ENCODE measurements at places on chromosomes 2 and 18.

- no peak for DNase-seq
Observed at GRCh38 chr2:84953535-84953934, 17.4 kb upstream of the KCMF1 start.

- no peak for DNase-seq
Observed at GRCh38 chr2:36889795-36890194, 76.5 kb downstream of the STRN start.

GRCh38 chr2:102603904-102604303 is 15.4 kb upstream of the SLC9A2 start:
- no peak for DNase-seq

GRCh38 chr2:14451312-14451711 is 181.2 kb upstream of the LRATD1 start:
- peak; percentile 12 for DNase-seq

DNA sequence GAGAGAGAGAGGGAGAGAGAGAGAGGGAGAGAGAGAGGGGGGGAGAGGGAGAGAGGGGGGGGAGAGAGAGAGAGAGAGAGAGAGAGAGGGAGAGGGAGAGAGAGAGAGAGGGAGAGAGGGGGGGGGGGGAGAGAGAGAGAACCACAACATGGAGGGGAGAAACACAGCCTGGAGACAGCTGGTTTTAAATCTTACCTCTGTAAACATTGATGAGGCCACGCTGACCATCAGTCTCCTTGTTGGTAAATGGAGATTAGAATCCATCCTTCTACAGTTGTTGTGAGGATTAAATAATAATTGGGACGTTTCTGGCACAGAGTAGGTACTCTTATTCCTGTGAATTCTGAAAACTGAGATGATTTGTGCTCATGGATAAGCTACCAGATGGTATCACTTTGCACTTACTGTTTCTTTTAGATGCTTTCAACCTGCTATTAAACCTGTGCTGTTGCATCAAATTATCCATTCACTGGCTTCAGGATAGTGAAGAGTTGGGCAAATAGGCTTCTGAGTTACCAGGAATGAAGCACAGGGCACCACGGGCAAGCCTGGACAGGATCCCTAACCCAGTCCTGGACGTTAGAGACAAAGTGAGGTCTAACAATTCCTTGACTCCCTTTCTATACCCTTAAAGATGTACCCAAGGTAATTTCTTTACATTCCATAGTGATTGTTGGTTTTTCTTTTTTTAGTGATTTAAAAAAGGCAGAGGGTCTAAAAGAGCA is 318.1 kb downstream of the ZNF521 start:
- no peak for DNase-seq

DNA sequence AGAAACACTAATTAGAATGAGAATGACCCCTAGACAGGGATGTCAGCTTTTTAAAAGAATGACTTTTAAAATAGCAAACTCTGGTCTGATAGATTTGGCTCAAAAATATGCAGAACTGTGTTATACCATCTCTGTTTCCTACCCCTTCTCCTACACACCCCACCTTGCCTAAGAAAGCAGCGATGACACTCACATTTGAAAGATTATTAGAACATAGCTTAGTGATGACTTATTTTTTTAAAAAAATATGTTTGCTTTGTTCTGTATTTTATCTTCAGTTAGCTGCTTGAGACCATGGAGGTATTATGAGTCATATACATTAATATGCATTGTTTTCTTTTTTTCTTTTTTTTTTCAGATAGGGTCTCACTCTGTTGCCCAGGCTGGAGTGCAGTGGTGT is 176.7 kb upstream of the TPO start:
- no peak for DNase-seq

DNA sequence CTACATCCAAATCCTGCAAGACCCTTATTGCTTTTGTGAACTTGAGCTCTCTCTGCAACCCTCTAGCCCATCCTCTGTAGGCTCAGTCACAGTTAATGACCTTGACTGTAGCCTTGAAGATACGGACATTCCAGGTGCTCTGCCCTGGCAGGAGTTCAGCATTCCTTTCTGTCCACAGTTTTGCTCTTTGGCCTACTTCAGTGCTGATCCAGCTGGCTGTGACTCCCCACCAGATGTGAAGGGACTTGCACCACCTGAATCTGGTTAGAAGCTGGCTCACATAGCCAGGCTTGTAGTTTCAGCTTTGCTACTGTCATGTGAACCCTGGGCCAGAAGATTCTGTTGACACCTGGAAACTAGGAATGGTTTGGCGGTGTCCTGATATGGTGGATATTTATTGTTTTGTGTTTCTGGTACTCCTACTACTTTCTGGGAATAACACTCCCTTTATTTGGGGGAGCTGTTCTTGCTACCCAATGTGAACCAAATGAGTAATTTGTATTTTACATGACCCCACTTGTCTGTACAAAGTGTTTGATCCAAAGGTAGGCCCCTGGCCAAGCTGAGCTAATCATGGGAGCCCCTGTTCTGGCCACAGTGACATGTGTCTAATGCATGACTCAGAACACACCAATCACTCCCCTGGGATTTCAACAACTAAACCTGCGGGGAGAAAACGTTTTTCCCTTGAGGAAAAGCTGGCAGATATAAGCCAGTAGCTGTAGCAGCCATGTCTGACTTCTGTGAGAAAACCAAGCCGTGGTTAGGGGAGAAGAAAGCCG is 73.4 kb downstream of the CDCA7 start:
- no peak for DNase-seq

- DNase-seq, result no peak
Observed at GRCh38 chr2:57434972-57435371, 611.6 kb upstream of the VRK2 start.

DNA sequence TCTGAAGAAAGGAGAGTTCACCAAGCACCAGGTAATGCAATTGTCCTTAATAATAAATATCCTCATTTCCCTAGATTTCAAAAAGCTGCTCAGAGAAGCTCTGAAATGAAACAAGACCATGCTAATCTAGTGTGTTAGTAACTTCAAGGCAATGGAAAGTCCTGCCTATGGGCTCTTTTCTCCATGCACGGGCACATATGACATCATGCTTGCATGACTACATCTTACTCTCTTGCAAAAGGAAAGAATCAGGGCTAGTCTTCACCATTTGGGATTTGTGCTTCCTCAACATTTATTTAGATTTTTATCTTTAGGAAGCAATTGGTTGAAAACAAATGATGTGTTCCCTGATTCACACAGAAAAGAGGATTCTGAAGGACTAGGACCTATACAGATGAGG is 204.0 kb upstream of the POU3F3 start:
- DNase-seq, result no peak

- no peak for DNase-seq
Observed at GRCh38 chr2:230915319-230915718, 9.7 kb downstream of the GPR55 start.

GRCh38 chr2:73110168-73111072 is 2.3 kb downstream of the RAB11FIP5 start:
- DNase-seq, result no peak

GRCh38 chr2:7844414-7844965 is 837.4 kb upstream of the ID2 start:
- DNase-seq, result no peak

DNA sequence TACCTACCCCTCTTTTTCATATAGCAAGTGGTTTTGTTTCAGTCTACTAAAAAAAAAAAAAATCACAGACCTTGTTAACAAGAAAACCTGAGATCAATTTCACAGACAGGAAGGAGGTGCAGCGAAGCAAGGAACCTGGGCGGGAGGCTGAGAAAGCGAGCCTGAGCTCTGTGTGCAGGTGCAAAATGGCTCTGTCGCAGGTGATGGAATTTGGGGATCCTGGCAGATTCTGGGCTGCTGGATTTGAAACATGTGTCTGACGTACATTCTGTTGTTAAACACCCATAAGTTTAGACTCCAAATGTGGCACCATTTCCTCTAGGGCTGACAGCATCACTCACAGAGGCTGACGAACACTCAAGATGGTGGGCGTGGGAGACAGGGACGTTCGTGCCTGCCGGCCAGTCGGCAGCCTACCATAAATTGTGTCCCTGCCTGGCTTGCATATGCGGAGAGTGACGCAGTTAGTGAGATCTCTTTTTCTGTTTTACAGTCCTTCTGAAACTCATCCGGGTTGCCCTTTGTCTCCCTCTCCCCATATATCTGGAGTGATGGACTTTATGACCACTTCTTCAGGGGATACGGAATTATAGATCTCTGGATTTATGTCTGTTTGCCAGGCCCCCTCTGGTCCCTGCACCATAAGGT is 8.8 kb upstream of the DDX1 start:
- DNase-seq, result peak; percentile 88

DNA sequence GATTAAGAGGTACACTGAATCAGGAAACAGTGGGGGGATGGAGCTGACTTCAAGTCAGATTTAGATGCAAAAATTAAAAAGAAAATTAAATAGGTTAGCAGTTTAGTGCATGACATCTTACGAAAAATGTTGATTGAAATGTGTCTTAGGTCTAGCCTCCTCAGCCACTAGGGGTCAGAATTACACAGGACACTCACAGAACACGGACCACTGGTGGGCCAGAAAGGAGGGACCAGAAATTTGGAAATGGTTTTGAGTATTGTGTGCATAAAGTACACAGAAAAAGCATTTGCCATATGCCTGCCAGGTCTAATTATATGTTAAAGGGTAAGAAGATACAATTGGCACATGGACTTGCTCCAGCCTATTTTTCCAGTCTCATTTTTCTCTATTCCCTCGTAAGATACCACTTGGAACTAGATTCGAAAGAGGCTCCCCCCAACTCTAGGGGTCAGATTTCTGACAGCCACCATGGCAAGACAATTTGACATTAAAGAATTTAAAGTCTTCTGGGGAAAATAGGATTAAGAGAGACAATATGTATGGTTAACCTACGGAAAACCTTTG is 550.2 kb upstream of the SETBP1 start:
- peak; percentile 54 for DNase-seq

- no peak for DNase-seq
Observed at GRCh38 chr2:47896450-47896968, 9.8 kb downstream of the FBXO11 start.

DNA sequence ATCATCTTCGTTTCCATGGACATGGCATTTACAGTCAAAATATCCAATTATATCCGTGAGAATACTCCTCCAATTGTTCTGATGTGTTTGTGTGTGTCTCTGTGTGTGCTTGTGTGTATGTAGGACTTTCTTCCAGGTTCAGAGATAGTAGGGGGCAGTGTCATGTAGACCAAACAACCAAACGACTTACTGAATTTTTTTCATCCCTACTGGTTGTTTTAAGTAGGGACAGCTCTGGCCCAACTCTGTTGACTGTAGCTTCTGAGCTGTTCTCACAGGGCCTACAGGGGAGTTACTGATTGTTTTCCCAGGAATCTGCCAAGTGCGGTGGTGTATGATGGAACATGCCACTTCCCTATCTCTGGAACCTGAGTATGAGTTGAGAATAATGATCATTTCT is 69.6 kb downstream of the ETAA1 start:
- no peak for DNase-seq

GRCh38 chr2:47964277-47964676 is 58.0 kb upstream of the FBXO11 start:
- DNase-seq, result no peak

- DNase-seq, result no peak
Observed at GRCh38 chr2:153405196-153405595, 73.4 kb downstream of the RPRM start.

DNA sequence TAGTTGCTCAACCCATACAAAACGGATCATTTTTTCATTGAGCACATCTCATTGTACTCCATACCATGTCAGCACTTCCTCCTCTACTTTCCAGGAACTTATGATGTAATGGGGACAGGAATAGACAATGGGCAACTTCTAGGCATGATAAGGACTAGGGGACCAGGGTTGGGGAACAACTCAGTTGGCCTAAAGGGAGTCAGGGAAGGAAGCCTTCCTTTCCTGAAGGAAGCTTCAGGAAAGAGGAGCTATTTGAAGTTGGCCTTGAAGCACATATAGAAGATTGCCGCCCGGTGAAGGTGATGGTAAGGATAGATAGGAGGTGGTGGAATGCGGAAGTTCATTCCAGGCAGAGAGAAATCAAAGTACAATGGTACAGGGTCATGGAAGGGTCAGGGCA is 283.9 kb downstream of the SLC8A1 start:
- no peak for DNase-seq

- no peak for DNase-seq
Observed at GRCh38 chr2:230906471-230907230, 18.4 kb downstream of the GPR55 start.

- no peak for DNase-seq
Observed at GRCh38 chr18:48634491-48634890, 95.7 kb downstream of the CTIF start.

- DNase-seq, result no peak
Observed at GRCh38 chr2:223475901-223476300, 126.3 kb downstream of the SCG2 start.

DNA sequence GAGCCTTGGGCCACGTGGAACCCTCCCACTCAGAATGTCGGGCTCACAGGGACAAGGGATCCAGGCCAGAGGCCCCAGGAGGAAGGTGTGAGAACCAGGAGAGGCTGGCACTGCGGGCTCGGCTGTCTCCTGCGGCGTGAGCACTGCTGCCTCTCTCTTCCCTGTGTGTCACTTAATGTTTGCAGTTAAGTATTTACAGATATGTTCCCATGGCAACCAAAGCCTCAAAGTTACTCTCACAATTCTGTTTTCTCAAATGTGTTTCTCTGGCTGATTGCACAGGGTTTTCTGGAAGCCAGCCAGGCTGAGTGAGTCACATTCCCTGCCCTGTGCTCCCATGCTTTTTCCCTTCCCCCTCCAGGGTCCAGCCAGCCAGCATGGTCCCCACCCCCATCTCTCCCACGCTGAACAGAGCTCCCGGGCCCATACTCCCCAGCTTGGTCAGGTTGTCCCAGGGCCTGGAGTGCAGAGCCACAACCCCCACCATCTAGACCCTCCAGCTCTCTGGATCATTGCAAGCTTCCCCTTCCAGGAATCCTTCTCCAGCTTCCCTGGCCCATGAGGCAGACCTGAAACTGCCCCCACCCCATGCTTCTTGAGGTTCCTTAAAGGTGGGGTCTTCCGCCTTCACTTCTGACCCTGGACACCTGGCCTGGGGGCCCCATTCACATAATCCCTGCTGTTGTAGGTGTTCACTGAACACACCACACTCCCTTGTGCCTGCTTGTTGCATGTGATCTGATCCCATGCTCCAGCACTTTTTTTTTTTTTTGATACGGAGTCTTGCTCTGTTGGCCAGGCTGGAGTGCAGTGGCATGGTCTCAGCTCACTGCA is 265.9 kb downstream of the CELF4 start:
- peak; percentile 48 for DNase-seq

DNA sequence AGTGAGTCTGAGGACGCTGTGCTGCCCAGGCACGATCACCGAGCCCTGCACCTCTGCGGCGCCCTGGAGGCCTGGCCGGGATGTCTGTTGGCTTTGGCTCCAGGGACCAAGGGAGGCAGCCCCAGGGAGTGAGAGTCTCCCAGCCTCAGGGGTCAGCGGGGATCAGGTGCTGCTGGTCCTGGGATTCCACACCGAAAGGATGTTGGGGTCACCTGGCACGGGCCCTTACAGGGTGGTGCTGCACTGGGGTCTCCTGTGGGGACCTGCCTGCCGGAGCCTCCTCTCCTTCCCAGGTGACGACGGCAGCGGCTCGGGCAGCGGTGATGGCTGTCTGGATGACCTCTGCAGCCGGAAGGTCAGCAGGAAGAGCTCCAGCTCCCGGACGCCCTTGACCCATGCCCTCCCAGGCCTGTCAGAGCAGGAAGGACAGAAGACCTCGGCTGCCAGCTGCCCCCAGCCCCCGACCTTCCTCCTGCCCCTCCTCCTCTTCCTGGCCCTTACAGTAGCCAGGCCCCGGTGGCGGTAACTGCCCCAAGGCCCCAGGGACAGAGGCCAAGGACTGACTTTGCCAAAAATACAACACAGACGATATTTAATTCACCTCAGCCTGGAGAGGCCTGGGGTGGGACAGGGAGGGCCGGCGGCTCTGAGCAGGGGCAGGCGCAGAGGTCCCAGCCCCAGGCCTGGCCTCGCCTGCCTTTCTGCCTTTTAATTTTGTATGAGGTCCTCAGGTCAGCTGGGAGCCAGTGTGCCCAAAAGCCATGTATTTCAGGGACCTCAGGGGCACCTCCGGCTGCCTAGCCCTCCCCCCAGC is 30.5 kb downstream of the GPC1 start:
- no peak for DNase-seq
